COR-L47 (cell line): ENCODE measurements at places on chromosomes 4 and X.

- DNase-seq, result no peak
Measured at GRCh38 chrX:119735467-119735866, 22.9 kb upstream of the SOWAHD start.

DNA sequence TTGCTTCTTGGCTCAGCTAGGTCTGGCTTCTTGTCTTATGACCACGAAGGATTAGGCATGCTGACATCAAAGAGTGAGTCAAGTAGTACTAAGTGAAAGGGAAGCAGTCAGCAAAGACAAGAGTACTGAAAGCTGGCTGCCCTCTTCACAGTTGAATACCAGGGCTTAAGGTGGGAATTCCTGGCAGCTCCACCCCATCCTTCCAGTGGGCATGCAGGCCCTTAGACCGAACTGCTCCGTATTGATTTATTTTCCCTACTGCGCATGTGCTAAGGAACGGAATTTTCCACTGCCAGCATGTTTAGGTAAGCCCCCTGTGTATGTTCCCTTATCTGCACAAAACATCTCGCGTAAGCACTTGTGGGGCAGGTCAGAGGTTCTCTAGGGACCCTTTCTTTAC is 2320.1 kb downstream of the ARAP2 start:
- no peak for DNase-seq

GRCh38 chr4:187436251-187436650 is 559.3 kb upstream of the ZFP42 start:
- no peak for DNase-seq

- peak; percentile 1 for DNase-seq
Measured at GRCh38 chrX:143095321-143095720, 69.6 kb downstream of the SPANXN4 start.

GRCh38 chr4:84796394-84796793 is 170.1 kb downstream of the WDFY3 start:
- DNase-seq, result no peak

- peak; percentile 73 for DNase-seq
Measured at GRCh38 chr4:158411269-158411668, 110.4 kb upstream of the RXFP1 start.

DNA sequence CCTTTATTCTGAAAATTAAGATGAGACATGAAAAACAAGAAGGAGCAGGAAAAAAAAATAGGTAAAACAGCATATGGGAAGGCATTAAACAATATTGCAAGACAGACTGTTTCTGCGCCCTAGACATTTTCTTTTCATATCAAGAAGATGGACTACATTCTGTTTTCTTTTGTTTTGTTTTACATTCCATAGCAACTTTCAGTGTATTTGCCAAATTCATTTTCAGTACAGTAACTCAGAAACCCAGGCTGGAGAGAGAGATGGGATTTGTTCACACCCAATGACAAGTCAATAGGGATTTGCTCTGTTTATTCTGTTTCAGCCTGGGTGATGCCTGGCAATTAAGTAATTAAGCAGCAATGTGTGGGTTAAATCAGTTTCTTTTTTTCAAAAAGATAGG is 892.8 kb upstream of the DIAPH2 start:
- no peak for DNase-seq

DNA sequence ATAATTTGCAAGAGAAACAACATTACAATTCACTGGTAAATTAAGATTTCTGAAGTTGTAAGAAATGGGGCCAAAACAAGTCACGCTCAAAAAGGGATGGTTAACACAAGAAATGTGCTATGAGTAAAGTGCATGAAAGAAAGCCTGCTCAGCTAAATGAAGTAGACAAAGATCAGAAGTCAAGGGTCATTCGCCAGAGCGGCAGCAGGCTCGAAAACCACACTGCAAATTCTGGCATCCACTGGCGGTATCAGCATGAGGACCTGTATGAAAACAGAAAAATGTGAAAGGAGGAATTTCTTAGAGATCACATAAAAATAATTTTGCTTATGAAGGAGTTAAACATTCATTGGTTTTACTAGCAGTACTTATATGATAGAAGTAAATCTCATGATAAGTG is 49.6 kb downstream of the FBXL5 start:
- DNase-seq, result no peak

DNA sequence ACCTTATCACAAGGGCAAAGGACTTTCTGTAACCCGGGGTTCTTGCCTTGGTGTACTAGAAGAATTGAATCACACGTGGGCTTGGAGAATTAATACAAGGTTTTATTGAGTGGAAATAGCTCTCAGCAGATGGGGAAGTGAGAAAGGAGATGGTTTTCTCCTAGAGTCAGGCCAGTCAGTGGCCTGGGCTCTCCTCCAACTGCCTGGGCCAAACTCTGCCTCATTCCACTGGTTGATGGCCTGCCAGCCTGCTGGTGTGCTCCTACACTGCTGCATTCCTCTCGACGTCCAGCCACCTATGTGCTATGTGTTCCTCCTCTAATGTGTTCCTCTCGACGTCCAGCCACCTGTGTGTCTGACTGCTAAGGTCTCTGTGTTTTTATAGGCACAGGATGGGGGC is 35.3 kb upstream of the SPIN2A start:
- no peak for DNase-seq

DNA sequence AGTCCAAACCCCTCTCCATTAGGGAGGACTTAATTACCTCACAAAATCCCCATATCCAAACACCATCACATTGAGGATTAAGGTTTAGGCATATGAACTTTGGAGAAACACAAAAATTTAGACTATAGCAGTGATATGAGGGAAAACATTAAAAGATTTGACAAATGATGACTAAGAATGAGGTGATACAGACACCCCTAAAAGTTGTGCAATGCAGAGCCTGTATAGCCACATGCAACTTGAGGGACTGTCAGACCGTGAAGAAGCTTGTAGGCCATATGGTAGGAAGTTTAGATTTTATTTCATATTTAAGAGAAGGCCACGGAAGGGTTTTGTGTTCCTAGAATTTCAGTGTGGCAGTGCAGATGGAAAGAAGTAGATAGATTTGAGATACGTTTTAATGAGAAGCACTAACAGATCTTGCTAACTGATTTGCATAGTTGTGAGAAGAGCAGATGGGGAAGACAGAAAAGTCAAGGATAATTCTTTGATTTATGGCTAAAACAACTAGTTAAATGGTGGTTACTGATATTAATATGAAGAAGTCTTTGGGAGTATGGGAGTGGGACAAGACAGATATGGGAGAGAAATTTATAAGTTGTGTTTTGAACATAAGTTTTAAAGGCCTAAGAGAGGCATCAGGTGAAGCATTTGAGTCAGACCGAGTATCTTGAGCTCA is 5.5 kb upstream of the FIP1L1 start:
- no peak for DNase-seq

DNA sequence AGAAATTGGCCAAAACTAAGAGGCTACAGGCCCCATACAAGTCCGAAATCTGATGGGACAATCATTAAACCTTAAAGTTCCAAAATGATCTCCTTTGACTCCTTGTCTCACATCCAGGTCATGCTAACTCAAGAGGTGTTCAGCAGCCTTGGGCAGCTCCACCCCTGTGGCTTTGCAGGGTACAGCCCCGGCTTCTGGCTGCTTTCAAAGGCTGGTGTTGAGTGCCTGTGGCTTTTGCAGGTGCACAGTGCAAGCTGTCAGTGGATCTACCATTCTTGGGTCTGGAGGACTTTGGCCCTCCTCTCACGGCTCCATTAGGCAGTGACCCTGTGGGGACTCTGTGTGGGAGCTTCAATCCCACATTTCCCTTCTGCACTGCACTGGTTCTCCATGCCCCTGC is 329.1 kb upstream of the MAD2L1 start:
- DNase-seq, result no peak

GRCh38 chrX:119655125-119655524 is 37.8 kb downstream of the SEPTIN6 start:
- no peak for DNase-seq

- DNase-seq, result no peak
Measured at GRCh38 chr4:181566490-181566889, 676.7 kb upstream of the TENM3 start.

DNA sequence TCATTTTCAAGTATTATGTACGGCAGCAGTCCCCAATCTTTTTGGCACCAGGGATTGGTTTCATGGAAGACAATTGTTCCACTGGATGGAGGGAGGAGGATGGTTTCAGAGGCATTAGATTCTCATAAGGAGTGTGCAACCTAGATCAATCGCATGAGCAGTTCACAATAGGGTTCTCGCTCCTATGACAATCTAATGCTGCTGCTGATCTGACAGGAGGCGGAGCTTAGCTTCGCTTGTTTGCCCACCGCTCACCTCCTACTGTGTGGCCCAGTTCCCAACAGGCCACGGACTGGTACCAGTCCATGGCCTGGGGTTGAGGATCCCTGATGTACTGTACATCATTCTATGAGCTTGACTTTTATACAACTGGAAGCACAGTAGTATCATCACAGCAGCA is 48.4 kb downstream of the SMIM20 start:
- no peak for DNase-seq

GRCh38 chr4:48336146-48336870 is 5.0 kb upstream of the SLAIN2 start:
- no peak for DNase-seq

GRCh38 chrX:74505437-74505836 is 84.1 kb downstream of the SLC16A2 start:
- no peak for DNase-seq
